ENCODE measurements at places on chromosomes 6 and 20.
A peak's percentile ranks its signal among the peaks of the same experiment; 100 is the strongest.

GRCh38 chr20:62208795-62209755 is 11.0 kb downstream of the HRH3 start:
- no peak for DNase-seq

DNA sequence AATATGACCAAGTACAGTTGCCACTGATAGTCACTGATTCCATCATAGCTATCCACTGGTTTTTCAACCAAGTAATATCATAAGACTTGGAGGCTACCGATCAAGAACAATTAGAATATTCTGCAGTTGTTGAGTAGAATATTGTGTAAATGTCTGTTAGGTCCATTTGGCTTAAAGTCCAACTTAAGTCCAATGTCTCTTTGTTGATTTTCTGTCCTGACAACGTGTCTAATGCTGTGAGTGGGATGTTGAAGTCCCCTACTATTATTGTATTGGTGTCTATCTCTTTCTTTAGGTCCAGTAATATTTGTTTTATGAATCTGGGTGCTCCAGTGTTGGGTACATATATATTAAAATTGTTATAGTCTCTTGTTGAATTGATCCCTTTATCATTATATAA is 13.9 kb downstream of the ARFGEF3 start:
- DNase-seq = no peak

DNA sequence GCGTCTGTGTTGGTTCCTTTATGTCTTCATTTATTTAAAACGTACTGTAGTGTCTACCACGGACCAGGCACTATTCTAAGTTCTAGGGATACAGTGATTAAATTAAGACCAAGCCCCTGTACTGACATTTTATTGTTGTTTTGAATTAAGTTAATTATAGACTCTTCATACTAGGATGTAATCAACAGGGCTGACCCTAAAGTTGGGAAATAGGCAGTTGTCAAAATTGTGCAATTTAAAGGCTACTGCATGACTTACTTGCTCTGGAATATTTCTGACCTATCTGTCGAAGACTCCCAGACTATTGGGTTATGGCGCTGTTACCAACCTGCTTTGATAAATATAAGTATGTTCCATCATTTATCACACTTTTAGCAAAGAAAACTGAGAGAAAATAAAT is 6.7 kb downstream of the MYO6 start:
- DNase-seq = no peak

GRCh38 chr20:48799328-48800105 is 28.3 kb downstream of the PREX1 start:
- no peak for DNase-seq

DNA sequence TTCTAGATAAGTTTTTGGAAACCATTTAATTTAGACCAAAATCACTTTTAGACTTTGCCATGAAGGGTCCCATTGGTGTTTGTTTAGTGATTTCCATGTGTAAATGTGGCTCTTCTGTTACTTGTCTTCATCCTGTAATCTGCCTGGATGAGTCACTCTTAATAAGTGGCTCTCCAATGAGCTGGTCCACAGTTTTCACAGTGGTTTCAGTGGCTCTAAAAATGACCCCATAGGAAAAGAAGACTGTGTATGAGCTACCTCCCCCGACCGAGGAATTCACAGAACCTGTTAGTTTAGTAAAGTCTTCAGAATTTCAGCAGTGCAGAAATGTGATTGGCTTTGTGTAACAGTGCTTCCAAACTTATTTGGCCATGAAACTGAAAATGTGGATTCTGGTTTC is 492.0 kb upstream of the MARCKS start:
- DNase-seq = no peak

DNA sequence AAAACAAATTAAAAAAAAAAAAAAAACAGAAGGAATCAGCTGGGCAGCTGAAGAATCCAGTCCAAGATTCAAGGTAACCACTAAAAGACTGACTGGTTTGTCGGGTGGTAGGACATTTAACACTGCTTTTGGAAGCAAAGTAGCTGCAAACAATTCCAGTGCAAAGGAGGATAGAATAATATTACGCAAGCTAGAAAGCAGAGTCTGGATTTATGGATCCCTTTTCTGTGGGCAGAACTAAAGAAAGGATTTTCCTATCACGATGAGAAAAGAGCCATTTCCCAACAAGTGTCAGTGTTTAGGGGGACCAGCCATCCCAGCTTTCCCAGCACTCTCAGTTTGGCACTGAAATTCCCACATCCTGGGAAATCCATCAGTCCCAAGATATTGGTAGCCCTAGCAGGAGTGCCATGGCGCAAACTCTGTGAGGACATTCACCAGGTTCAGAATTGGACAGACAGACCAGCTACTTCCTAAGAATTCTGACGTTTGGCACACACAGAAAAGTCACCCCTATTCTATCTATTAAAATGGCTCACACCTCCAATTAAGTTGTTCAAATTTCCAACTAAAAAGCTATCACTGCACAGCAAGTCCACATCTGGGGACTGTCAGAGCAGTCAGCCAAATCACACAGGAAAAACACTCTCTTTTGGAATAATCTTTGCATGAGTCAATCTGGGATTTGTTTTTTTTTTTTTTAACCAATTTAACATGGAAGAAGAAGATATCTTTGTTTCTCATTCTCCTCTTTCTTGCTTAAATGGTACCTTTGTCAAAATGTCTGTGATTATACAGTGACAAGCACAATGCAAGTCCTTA is 356.8 kb upstream of the ARID1B start:
- no peak for DNase-seq

DNA sequence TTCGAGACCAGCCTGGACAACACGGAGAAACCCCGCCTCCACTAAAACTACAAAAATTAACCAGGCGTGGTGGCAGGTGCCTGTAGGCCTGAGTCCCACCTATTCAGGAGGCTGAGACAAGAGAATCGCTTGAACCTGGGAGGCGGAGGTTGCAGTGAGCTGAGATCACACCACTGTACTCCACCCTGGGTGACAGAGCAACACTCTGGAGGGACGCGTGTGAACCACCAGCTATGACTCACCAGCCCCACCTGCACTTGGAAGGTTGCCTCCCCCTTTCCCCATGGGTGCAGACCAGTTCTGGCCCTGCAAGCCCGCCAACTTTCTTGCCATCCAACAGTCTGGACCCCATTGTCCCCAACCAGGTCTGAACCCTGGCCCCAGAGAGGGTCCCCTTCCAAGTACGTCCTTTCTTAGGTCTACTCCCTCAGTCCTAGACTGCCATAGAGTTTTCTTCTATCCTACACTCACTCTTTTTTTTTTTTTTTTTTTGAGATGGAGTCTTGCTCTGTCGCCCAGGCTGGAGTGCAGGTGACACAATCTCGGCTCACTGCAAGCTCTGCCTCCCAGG is 29.2 kb downstream of the ATP9A start:
- DNase-seq = no peak

DNA sequence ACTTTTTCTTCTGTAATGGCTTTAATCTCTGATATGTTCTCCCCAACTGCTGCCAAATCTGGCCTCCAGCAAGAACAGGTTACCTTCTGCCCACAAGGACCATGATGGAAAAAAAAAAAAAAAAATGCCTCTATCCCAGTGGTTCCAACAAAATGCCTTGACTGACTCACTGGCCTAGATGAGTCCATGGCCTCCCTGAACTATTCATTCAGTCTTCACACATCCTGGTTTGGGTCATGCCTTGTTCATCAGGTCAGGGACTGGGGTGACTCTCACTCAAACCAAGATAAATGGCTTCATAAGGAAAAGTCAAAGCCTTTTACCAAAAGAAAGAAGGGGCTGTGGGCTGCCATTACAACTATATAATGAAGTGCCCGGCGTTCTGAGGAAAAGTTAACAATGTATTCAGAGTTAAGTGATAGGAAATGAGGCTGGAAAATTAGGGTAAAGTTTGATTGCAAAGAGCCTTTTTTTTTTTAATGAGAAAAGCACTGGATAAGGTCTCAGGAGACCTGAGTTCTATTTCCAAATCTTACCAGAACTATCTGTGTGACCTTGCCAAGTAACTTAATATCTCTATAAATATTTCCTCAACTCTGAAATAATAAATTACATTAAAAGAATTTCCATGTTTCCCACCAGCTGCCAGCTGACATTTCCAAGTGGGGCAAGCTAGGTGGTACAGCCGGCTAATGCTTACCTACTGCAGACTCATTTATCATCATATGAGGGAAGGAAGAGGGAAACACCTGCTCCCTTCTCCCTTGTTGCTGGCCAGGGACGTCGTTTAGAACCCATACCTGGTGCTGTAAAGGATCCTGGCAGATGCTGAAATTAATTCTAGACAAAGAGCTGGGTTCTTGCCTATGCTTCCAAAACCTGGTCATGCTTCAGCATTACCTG is 380.0 kb upstream of the MARCKS start:
- DNase-seq = no peak

DNA sequence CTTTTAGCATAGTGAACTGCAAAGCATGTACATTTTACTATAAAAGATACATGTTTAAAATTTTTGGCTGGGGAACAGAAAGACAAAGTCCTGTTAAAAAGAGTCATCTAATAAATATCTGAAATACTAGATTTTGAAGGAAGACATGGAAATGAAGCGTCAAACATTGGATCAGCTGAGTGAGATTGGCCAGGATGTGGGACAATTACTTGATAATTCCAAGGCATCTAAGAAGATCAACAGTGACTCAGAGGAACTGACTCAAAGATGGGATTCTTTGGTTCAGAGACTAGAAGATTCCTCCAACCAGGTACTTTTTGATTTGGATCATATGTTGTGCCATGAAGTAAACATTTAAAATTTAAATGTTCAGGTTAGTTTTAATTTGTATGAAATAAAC is 162.3 kb downstream of the UTRN start:
- no peak for DNase-seq

DNA sequence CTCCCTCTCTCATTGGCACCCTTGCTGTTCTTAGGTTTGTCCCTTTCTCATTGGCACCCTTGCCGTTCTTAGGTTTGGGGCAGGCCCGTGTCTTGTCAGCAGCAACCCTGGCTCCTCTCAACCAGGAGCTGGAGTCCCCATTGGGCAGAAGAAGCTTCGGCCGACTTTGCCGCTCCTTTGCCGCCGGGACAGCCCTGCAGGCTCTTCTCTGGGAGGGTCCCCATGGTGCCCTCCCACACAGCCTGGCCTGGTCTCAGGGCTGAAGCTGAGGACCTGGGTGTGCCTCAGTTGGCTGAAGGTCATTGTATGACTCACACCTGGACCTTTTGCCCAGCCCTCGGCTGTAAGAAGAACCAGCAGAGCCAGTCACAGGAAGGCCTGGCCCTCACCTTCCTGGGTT is 59.6 kb downstream of the PPP1R14C start:
- DNase-seq = no peak

GRCh38 chr6:126086560-126086959 is 100.2 kb downstream of the TRMT11 start:
- peak; percentile 4 for DNase-seq

- DNase-seq = no peak
These were observed 366.0 kb downstream of the LAMA2 start for GRCh38 chr6:129248946-129249345.

GRCh38 chr6:106757722-106758467 is 128.5 kb downstream of the QRSL1 start:
- no peak for DNase-seq

- DNase-seq = peak; percentile 4
These were observed 77.8 kb upstream of the SMLR1 start for GRCh38 chr6:130749402-130749801.

DNA sequence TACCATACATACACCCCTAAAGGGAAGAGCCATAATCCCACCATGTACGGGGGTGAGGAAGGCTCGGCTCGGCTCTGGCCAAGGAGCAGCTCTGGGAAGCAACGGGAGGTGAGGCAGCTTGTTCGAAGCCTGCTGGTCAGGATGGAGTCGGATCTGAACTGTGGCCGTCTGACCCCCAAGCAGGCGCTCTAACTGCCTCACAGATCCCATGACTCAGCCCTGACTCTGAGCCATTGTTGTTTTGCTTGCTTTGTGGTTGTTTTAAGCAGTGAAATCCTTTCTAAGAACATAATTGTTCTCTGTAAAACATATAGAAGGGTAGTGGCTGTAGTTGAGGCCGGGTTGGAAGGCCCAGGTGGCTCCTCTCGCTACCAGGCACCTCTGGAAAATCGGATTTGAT is 10.9 kb downstream of the C6orf132 start:
- DNase-seq = no peak

GRCh38 chr6:25303254-25303653 is 24.1 kb downstream of the CARMIL1 start:
- no peak for DNase-seq

DNA sequence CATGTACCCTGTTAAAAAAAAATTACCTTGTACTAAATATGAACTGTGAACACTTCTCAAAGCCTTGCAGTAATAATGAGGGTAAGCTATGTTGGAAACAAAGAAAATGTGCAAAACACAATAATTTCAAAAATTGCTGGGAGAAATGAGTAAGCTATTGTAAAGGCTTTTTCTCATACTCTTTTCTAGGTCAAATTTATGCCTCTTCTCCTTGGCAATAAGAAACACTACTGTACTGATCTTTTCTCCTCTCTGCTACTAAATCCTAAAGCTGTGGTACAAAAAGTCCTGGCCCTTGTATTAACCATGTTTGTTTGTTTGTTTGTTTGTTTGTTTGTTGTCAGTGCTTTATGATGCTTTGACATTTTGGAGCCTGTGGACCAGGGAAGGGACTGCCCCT is 17.5 kb upstream of the HUS1B start:
- DNase-seq = no peak

- DNase-seq = no peak
These were observed 438.9 kb upstream of the ZNF337 start for GRCh38 chr20:26135325-26136110.

- DNase-seq = no peak
These were observed 28.7 kb downstream of the SMPDL3A start for GRCh38 chr6:122817766-122818165.

DNA sequence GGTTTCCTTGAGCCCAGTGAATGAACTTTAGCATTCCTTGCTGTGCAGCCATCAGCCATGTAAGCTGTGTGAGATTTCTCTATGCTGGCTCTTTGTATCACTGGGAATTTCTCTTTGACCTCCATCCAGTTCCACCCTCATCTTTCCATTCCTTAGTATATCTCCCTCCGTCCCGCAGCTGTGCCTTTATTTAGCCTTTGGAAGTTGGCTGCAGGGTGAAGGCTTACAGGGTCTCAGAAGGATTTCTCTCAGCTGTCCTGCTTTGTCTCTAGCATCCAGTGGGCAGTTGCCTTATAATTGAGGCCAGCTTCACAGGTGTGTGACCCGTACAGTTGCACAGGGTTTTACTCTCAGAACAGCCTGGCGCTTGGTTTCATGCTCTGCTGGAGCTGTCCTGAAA is 144.3 kb downstream of the PXDC1 start:
- DNase-seq = no peak

- DNase-seq = no peak
These were observed 28.0 kb upstream of the NEDD9 start for GRCh38 chr6:11260249-11261038.

GRCh38 chr20:48777005-48777404 is 50.8 kb downstream of the PREX1 start:
- peak; percentile 71 for DNase-seq

DNA sequence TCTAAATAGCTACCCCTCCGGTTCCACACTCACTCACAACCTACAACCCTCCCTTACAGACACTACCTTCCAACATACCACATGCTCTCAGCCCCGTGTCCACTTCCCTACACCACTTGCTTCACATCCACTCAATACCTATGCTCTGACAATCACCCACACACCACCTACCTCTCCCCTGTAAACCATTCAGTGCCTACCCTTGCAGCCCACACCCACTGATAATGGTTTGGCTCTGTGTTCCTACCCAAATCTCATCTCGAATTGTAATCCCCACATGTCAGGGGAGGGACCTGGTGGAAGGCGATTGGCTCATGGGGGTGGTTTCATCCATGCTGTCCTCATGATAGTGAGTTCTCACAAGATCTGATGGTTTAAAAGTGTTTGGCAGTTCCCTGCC is 9.8 kb upstream of the ZNF343 start:
- DNase-seq = no peak

Data from common myeloid progenitor, CD34-positive (primary cell).